ENCODE measurements at places on chromosomes 6 and 20.

DNA sequence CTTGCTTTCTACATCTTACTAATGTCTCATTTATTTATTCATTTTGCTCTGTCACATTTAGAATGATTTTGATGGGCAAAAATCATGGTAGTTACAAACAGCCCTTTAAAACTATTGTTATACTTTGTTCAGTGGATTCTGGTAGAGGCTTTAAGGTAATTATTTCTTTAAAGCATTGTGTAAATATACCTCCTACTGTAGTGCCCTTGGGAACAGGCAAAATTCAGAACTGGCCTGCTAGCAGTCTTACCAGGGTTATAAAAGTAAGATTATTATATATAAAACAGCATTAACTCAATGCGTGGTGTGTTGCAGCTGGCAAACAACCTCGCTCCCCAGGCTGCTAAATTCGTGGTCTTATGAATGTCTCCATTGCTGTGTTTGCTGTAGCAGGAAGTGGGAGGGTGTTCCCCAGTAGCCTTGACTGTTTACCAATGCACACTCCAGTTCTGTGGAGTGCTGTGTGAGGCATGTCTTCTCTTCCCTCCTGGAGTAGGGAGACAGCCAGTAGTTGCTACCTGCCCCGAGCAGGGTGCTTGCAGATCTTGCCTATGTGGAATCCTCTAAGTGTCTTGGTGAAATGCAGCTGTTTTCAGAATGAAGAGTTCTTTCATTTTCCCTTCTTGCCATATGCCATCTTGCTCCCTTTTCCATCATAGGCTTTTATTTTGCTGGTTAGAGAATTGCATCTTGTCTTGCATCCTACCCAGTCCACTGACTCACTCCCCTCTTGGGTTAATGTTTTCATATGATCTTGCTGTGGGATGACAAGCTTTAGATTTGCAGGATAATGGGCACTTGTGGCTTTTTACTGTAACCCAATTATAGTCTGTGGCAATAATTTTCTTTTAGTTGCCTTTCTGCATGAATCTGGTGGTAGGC lies 45.3 kb downstream of the IGF2R start:
- no peak for DNase-seq

DNA sequence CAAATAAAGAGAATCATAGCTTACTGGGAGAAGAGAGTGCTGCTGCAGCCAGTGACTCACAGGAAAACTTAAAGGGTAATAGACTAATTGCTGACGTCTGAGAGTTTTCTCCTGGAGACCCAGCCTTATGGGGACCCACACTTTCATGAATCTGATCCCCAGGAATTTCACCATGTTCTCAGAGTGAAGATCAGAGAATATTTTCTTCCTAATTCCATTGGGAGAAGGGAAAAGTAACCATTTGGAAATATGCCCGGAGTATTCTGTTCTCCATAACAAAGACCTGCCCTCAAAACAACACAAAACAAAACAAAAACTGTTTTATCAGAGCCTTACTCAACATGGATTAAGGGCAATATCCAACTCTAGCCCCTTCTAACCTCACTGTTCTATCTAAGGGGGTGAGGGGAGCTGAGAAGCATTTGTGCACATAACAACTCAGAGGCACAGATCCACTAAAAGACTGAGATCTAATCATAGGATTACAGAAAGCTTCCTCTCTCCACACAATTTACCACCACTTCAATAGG lies 168.2 kb upstream of the SSTR4 start:
- no peak for DNase-seq

DNA sequence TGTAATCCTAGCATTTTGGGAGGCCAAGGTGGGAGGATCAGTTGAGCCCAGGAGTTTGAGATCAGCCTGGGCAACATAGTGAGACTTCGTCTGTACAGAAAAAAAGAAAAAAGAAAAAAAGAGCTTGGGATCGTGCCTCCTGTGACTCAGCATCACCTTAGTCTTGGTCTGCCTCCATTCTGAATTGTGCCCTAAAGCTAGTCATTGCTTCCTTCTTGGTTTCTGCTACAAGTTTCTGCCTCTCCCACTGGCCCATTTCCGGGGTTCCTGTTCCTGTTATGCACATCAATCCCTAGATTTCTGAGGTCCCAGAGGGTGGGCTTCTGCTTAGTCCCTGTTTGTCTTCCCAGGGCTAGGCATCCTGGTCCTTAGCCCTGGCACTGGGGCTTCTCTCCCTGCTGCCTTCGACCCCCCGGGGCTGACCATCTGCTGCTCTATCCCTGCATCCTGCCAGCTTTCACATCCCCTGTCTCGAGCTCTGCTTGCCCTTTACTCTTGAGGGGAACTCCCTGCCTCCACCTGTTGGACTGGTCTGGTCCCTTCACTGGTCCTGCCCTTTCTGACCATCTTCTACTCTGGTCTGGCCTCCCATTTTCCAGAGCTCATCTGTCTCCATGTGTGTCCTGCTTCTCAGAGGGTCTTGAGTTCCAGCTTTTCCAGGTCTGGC lies 77.5 kb upstream of the ESR1 start:
- DNase-seq, result no peak

- DNase-seq, result peak; percentile 74
Measured at GRCh38 chr20:50172347-50173013, 18.1 kb upstream of the CEBPB start.

DNA sequence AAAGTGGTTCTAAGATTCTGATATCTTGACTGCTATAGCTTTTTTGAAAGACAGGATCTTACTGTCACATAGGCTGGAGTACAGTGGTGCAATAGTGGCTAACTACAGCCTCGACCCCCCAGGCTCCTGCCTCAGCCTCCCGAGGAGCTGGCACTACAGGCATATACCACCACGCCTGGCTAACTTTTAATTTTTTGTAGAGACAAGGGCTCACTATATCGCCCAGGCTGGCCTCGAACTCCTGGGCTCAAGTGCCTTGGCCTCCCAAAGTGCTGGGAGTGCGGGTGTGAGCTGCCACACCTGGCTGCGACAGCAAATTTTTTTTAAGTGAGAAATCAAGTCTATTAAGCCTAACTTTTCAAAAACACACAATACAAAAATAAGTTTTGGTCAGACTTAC lies 106.6 kb downstream of the NOL4L start:
- DNase-seq, result no peak

- peak; percentile 88 for DNase-seq
Measured at GRCh38 chr20:34713194-34713943, 9.2 kb downstream of the TP53INP2 start.

Data from PC-9 (cell line).